ENCODE measurements at places on chromosomes 7 and 10.

GRCh38 chr7:26428571-26428970 is 136.9 kb downstream of the SNX10 start:
- no peak for DNase-seq

DNA sequence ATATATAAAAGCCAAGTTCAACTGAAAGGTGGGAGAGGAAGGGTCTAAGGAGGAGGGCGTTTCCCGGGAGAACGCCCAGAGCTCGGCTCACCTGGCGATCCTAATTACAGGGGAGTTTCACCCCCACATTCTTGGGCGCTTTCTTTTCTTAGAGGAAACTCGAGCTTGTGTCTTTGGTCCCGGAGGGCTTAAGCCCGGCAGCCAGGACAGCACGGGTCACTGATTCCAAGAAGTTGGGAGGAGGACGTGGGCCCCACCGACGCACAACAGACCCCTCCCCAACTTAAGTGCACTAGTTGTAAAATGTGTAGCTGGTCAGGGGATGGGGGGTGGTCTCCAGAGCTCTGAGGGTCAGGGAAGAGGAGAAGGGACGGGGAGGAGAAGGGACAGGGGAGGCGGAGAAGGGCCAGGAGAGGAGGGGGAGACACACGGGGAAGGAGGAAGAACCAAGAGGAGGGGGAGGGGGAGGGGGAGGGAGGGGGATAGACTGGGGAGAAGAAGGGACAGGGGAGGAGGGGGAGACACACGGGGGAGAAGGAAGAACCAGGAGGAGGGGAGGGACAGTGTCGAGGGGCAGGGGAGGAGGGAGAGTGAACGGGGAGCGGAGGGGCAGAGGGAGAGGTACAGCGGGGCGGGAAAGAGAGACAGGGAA is 874 bp downstream of the BAIAP2L1 start:
- DNase-seq = no peak

GRCh38 chr10:60542657-60543056 is 153.0 kb upstream of the ANK3 start:
- DNase-seq = no peak

- no peak for DNase-seq
Measured at GRCh38 chr7:142876236-142876960, 9.1 kb downstream of the TRPV6 start.

- DNase-seq = no peak
Measured at GRCh38 chr10:130989670-130990232, 321.8 kb downstream of the TCERG1L start.
